ENCODE measurements at places on chromosomes 3 and 15. TPM values are rescaled to one million over a fixed set of nuclear protein-coding genes. Genes with fewer than 3 reads are reported as not detected.

FRMD5 gene
- total RNA-seq: under 0.01 TPM

TADA3 gene
- 54.9 TPM for total RNA-seq

ITIH1 gene
- not detected for total RNA-seq

EPHB3 gene
- 1.4 TPM for total RNA-seq

SEC61A1 gene
- total RNA-seq: 209 TPM

SEC22C gene
- 65.1 TPM for total RNA-seq

CACNA2D3 gene
- total RNA-seq: not detected

IL17RE gene
- total RNA-seq: 13.9 TPM

ZBBX gene
- not detected for total RNA-seq

SOX2 gene
- not detected for total RNA-seq

POLR2M gene
- 333 TPM for total RNA-seq

CORO2B gene
- 27.6 TPM for total RNA-seq

MUC20 gene
- 1.1 TPM for total RNA-seq

GMPS gene
- total RNA-seq: 68.2 TPM

DLL4 gene
- total RNA-seq: not detected

ACAA1 gene
- 15.8 TPM for total RNA-seq

HCLS1 gene
- total RNA-seq: 1.8 TPM

GOLGA6L2 gene
- total RNA-seq: not detected

DNAJB11 gene
- total RNA-seq: 26.1 TPM

ANKUB1 gene
- total RNA-seq: not detected

SMAD6 gene
- 7.7 TPM for total RNA-seq

SUSD5 gene
- 2.9 TPM for total RNA-seq

AGTR1 gene
- total RNA-seq: 2.7 TPM

HRG gene
- not detected for total RNA-seq

DPPA4 gene
- total RNA-seq: not detected

RLBP1 gene
- not detected for total RNA-seq

RASGRP1 gene
- not detected for total RNA-seq

TICRR gene
- 6.2 TPM for total RNA-seq

ONECUT1 gene
- not detected for total RNA-seq

HYAL1 gene
- total RNA-seq: 3.7 TPM

CLRN1 gene
- not detected for total RNA-seq

GXYLT2 gene
- 32.6 TPM for total RNA-seq

LRRIQ4 gene
- total RNA-seq: not detected

ATP13A5 gene
- not detected for total RNA-seq

ROPN1B gene
- total RNA-seq: not detected

RTP4 gene
- total RNA-seq: 0.20 TPM

MST1R gene
- total RNA-seq: 0.37 TPM

KLHL40 gene
- not detected for total RNA-seq

LRCH3 gene
- total RNA-seq: 136 TPM

GABRG3 gene
- total RNA-seq: not detected

CCPG1 gene
- 18.7 TPM for total RNA-seq

CISH gene
- total RNA-seq: 1.1 TPM

GOLGA6L9 gene
- 0.37 TPM for total RNA-seq

RTP3 gene
- not detected for total RNA-seq

AEN gene
- total RNA-seq: 36.7 TPM

CCDC51 gene
- total RNA-seq: 19.7 TPM

SELENOK gene
- 13.1 TPM for total RNA-seq
